ENCODE measurements at places on chromosomes 1 and 21.

DNA sequence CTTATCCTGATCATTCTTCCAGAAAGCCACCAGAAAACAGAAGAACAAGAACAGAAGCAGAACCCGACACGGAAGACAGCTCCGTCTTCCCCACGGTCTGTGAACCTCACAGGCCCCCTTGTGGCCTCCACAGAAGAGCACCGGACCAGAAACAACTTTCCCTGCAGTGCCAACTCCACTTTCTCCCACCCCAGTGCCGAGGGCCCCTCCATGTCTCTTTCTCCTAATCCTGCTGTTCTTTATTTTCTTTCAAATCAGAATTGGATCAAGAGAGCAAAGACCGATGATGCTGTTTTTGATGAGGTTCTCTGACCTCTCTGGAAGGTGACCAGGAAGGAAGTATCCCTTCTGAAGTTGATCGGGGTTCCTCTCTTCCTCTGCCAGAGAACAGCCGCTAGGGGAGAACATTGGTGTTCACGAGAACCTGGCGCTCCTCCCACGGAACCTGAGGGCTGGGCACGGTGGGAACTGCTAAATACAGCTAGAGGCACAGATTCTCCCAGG lies 58.9 kb upstream of the CTTNBP2NL start:
- H3K4me3 ChIP-seq = no peak overlapping the region
- no peak for DNase-seq
- no peaks in the 10 kb centered on the region for H3K27me3 ChIP-seq
- no peaks in the 10 kb centered on the region for H3K4me1 ChIP-seq
- H3K36me3 ChIP-seq = no peaks in the 10 kb centered on the region

GRCh38 chr1:188027613-188028012 lies 1198.9 kb downstream of the PLA2G4A start:
- H3K4me1 ChIP-seq = no peaks in the 10 kb centered on the region
- DNase-seq = no peak
- H3K27me3 ChIP-seq = no peaks in the 10 kb centered on the region
- H3K4me3 ChIP-seq = no peak overlapping the region
- no peak overlapping the region for H3K27ac ChIP-seq

DNA sequence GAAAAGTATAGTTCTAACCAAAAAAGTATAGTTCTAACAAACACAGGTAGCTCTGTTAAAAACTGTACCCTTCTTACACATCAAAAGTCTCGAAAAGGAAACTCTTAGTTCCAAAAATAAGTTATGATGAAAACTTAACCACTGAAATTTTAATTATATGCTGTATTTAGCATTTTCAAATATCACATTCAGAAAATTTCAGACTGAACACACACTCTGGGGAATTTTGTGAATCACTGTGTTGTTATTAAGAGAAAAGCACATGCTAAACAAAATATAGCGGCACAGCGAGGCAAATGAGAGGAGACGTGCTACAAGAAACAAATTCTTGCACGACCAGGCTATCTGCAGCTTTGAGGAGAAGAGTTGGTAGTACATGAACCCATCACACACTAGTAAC lies 30.4 kb downstream of the VAV3 start:
- H3K27ac ChIP-seq = no peak overlapping the region
- peaks cover 16% of the 10 kb centered on the region for H3K4me1 ChIP-seq
- DNase-seq = no peak

- H3K4me1 ChIP-seq = peaks cover 37% of the 10 kb centered on the region
- H3K4me3 ChIP-seq = no peak overlapping the region
- no peaks in the 10 kb centered on the region for H3K27me3 ChIP-seq
- no peak overlapping the region for H3K27ac ChIP-seq
- H3K36me3 ChIP-seq = no peaks in the 10 kb centered on the region
Measured at GRCh38 chr1:201884425-201884824, 4.3 kb upstream of the SHISA4 start.

DNA sequence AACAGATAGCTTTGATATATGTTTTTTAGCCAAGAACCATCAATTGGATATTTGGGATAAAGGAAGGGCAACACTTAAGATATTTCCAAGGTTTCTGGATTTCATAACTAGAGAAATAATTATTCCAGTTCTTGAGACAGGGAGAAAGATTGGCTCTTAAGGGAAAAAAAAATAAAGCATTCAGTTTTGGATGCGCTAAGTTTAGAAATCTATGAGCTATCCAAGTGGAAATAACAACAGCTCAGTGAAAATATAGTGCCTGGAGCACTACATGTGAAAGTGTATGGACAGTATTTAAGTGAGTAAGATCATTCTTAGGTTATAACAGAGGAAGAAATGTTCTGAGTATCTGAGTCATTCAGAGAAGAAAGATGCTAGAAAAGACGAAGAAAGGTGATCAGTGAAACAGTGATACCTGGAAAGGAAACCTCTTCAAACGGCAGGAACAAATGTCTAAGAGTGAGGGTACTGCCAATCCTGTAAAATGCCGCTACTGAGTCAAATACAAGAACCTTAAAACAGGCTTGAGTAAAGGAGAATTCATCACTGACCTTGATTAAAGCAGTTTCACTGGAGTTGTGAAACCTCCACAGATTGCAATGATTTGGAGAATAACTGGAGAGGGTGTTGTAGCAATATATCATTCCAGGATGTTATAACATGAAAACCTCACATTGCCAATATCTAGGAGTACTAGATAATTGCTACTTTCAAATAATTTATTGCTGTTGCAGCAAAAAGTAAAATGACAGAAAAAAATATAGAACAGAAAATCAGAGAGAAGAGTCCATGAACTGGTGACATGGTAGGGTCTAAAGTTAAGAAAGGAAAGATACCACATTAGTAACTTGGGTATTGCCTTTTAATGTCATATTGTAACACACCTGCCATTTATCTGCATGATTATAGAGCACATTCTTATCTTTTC lies 482.1 kb upstream of the RGS18 start:
- no peaks in the 10 kb centered on the region for H3K27me3 ChIP-seq
- H3K36me3 ChIP-seq = no peaks in the 10 kb centered on the region
- no peak overlapping the region for H3K27ac ChIP-seq

GRCh38 chr1:64699327-64699726 lies 45.5 kb upstream of the RAVER2 start:
- no peaks in the 10 kb centered on the region for H3K27me3 ChIP-seq
- H3K27ac ChIP-seq = no peak overlapping the region
- H3K36me3 ChIP-seq = no peaks in the 10 kb centered on the region
- no peaks in the 10 kb centered on the region for H3K4me1 ChIP-seq
- H3K4me3 ChIP-seq = no peak overlapping the region
- DNase-seq = no peak

- no peak overlapping the region for H3K27ac ChIP-seq
- no peak overlapping the region for H3K4me3 ChIP-seq
- no peaks in the 10 kb centered on the region for H3K27me3 ChIP-seq
- H3K4me1 ChIP-seq = no peaks in the 10 kb centered on the region
- H3K36me3 ChIP-seq = no peaks in the 10 kb centered on the region
- no peak for DNase-seq
Measured at GRCh38 chr1:7587773-7588456, 183.2 kb upstream of the VAMP3 start.

GRCh38 chr1:47655521-47656300 lies 217.9 kb downstream of the FOXD2 start:
- peaks cover 5% of the 10 kb centered on the region for H3K4me1 ChIP-seq
- H3K27me3 ChIP-seq = no peaks in the 10 kb centered on the region
- H3K27ac ChIP-seq = no peak overlapping the region
- DNase-seq = no peak

DNA sequence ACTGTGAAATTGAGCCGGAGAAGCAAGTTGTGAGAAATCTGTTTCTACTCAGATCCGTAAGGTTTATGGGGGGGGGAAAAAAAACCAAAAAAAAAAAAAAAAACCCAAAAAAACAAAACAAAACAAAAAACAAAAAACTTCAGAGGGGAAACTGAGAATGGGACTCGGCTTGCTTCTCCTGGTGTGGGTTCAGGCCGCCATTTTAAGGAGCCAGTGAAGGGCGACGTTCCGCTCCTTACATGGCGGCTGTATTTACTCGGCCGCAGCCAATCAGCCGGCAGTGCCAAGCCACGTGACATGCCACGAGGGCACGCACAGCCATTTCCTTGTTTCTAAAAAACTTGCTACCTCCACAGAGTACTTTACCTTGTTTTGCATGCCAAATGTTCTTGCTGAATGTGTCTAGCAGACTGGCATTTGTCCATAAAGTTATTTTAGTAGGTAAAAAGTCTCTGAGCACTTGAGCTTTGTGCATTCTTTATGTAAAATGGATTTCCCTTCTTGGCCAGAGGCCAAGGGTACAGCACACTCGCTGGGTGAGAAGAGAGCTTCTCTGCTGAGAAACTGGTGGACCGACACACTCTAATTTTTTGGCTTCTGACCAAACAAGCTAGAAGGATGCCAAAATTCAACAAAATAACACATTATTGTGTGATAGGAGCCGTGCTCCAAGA lies 101.8 kb downstream of the NFIA start:
- DNase-seq = peak; percentile 94
- peak overlapping the region; percentile 73 for H3K27ac ChIP-seq
- no peaks in the 10 kb centered on the region for H3K36me3 ChIP-seq
- no peaks in the 10 kb centered on the region for H3K27me3 ChIP-seq
- H3K4me3 ChIP-seq = peak overlapping the region; percentile 36

GRCh38 chr1:167904652-167905130 lies 9.2 kb downstream of the ADCY10 start:
- H3K36me3 ChIP-seq = no peaks in the 10 kb centered on the region
- no peak overlapping the region for H3K4me3 ChIP-seq
- H3K27me3 ChIP-seq = no peaks in the 10 kb centered on the region
- H3K4me1 ChIP-seq = no peaks in the 10 kb centered on the region
- DNase-seq = no peak

- H3K27me3 ChIP-seq = no peaks in the 10 kb centered on the region
- H3K4me3 ChIP-seq = no peak overlapping the region
- H3K36me3 ChIP-seq = no peaks in the 10 kb centered on the region
- no peak overlapping the region for H3K27ac ChIP-seq
- DNase-seq = no peak
Measured at GRCh38 chr1:118039170-118039569, 109.6 kb downstream of the WDR3 start.

GRCh38 chr1:104291156-104291555 lies 541.5 kb downstream of the AMY1C start:
- no peaks in the 10 kb centered on the region for H3K4me1 ChIP-seq
- no peaks in the 10 kb centered on the region for H3K36me3 ChIP-seq
- no peak for DNase-seq

- H3K4me3 ChIP-seq = no peak overlapping the region
- DNase-seq = no peak
- H3K4me1 ChIP-seq = peaks cover 38% of the 10 kb centered on the region
- no peaks in the 10 kb centered on the region for H3K27me3 ChIP-seq
- no peak overlapping the region for H3K27ac ChIP-seq
Measured at GRCh38 chr1:59598120-59598440, 216.7 kb upstream of the HOOK1 start.

DNA sequence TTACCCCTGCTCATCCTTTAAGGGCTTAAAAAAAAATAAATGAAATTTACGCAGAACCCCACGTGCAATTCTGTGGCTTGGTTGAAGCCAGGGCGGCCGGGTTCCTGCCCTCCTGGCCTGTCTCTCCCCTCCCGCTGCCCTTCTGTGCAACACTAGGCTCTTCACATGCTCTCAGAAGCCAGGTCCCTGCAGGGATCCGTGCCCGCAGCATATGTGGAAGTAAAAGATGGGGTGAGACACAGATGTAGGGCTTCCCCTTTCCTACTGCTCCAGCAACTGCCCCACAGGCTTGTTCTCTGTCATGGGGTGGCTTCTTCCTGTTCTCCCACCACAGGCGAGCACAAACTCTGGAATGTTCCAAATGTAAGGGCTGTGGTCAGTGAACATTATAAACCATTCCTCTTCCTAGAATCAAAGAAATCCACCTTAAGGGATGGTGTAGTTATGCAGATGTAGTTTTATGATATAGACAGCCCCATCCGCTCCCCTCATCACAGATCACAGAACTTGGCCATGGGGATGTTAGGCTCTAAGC lies 535.4 kb downstream of the KIF26B start:
- H3K27me3 ChIP-seq = no peaks in the 10 kb centered on the region
- no peak for DNase-seq
- H3K4me1 ChIP-seq = no peaks in the 10 kb centered on the region
- H3K4me3 ChIP-seq = no peak overlapping the region

GRCh38 chr21:31576428-31576827 lies 83.1 kb upstream of the SOD1 start:
- H3K4me1 ChIP-seq = no peaks in the 10 kb centered on the region
- no peak for DNase-seq
- H3K36me3 ChIP-seq = no peaks in the 10 kb centered on the region
- no peaks in the 10 kb centered on the region for H3K27me3 ChIP-seq
- H3K27ac ChIP-seq = no peak overlapping the region

DNA sequence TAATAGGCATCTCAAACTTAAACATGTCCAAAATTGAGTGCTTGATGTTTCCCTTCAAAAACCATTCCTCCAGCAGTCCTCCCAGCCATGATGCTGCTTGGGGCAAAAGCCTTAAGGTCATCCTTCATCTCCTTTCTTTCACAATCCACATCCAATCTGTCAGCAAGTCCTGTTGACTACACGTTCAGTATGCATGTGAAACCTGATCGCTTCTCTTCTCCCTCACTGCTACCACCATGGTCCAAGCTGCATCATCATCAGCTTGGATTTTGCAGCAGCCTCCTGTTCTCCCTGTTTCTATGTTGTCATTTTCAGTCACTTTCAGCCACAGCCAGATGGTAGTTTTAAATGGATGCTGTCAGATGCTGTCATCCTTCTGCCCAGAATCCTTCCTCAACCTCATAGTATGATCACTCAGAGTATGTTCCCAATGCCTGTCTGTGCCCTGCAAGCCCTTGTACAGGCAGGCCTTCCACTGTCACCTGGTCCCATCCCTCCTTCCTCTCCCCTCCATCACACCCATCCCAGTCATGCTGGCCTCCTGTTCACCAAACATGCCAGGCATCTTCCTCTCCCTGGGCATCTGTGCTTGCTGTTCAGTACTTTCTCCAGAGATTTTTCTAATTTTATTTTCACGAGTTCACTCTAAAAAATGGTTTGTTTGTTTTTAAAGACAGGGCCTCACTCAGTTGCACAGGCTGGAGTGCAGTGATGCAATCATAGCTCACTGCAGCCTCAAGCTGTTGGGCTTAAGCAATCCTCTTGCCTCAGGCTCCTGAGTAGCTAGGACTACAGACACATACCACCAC lies 66.0 kb downstream of the SYDE2 start:
- no peak overlapping the region for H3K27ac ChIP-seq
- H3K4me3 ChIP-seq = no peak overlapping the region
- H3K4me1 ChIP-seq = no peaks in the 10 kb centered on the region
- no peaks in the 10 kb centered on the region for H3K27me3 ChIP-seq
- no peak for DNase-seq
- H3K36me3 ChIP-seq = no peaks in the 10 kb centered on the region

GRCh38 chr1:8652467-8653046 lies 164.9 kb downstream of the RERE start:
- H3K4me1 ChIP-seq = peaks cover 19% of the 10 kb centered on the region
- H3K27ac ChIP-seq = no peak overlapping the region
- H3K36me3 ChIP-seq = no peaks in the 10 kb centered on the region
- DNase-seq = no peak

GRCh38 chr1:99648107-99648506 lies 2.2 kb downstream of the PALMD start:
- DNase-seq = no peak
- H3K4me1 ChIP-seq = peaks cover 38% of the 10 kb centered on the region
- H3K27ac ChIP-seq = peak overlapping the region; percentile 64
- no peaks in the 10 kb centered on the region for H3K36me3 ChIP-seq

GRCh38 chr1:183467687-183468086 lies 4.6 kb upstream of the SMG7 start:
- no peak for DNase-seq
- no peak overlapping the region for H3K27ac ChIP-seq
- H3K4me1 ChIP-seq = no peaks in the 10 kb centered on the region
- no peaks in the 10 kb centered on the region for H3K36me3 ChIP-seq
- H3K4me3 ChIP-seq = no peak overlapping the region

Measured in vagina (tissue), 2 donors.